Effector memory CD8-positive, alpha-beta T cell (primary cell): ENCODE measurements at places on chromosomes 16 and 17.

DNA sequence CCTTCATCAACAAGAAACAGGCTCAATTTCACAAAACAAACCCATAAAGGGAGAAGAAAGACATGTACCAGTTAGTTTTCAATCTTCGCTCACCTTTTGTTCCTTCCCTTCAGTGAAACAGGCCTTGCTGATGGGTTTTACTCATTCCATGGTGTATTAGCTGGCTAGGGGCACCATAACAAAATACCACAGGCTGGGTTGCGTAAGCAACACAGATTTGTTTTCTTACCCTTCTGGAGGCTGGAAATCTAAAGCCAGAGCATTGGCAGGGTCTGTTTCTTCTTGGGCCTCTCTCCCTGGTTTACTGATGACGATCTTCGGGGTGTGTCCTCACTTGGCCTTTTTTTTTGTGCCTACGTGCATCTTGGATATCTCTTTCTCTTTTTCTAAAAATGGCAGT lies 383.4 kb upstream of the RBFOX1 start:
- H3K27ac ChIP-seq, result no peak overlapping the region
- H3K36me3 ChIP-seq, result no peaks in the 10 kb centered on the region
- no peaks in the 10 kb centered on the region for H3K4me1 ChIP-seq

GRCh38 chr16:89101303-89102040 lies 7.8 kb downstream of the ACSF3 start:
- peaks cover 31% of the 10 kb centered on the region for H3K4me1 ChIP-seq
- no peak for DNase-seq
- no peak overlapping the region for H3K27ac ChIP-seq
- H3K36me3 ChIP-seq, result peaks cover 56% of the 10 kb centered on the region
- no peak overlapping the region for H3K4me3 ChIP-seq
- no peaks in the 10 kb centered on the region for H3K27me3 ChIP-seq

DNA sequence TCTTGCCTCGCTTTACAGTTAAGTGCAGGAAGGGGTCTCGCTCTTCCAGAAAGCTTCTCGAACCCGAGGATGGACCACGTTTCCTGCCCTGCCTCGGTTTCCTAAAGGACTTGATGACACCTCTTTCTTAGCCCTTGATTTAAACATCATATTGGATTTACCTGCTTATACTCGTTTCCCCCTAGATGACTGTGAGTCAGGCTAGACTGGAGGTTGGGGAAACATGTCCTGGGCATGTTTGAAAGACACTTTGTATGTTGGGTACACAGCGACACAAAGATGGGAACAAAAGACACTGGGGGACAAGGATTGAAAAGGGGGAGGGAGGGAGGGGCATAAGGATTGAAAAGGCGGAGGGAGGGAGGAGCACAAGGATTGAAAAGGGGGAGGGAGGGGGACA lies 30.0 kb downstream of the SDK2 start:
- no peak overlapping the region for H3K4me3 ChIP-seq
- peaks cover 13% of the 10 kb centered on the region for H3K27me3 ChIP-seq
- H3K36me3 ChIP-seq, result no peaks in the 10 kb centered on the region
- DNase-seq, result no peak
- H3K27ac ChIP-seq, result no peak overlapping the region

GRCh38 chr17:13047011-13047606 lies 29.3 kb upstream of the ELAC2 start:
- no peaks in the 10 kb centered on the region for H3K4me1 ChIP-seq
- H3K27ac ChIP-seq, result no peak overlapping the region
- peaks cover 84% of the 10 kb centered on the region for H3K27me3 ChIP-seq
- H3K4me3 ChIP-seq, result no peak overlapping the region
- DNase-seq, result no peak
- no peaks in the 10 kb centered on the region for H3K36me3 ChIP-seq

GRCh38 chr16:11072420-11073153 lies 128.2 kb downstream of the CLEC16A start:
- H3K4me1 ChIP-seq, result peaks cover 3% of the 10 kb centered on the region
- no peak overlapping the region for H3K27ac ChIP-seq
- no peak for DNase-seq
